ENCODE measurements at places on chromosomes 2 and 18.
A peak's percentile ranks its signal among the peaks of the same experiment; 100 is the strongest.

GRCh38 chr2:150889141-150889540 lies 372.5 kb downstream of the RBM43 start:
- peak; percentile 87 for DNase-seq

DNA sequence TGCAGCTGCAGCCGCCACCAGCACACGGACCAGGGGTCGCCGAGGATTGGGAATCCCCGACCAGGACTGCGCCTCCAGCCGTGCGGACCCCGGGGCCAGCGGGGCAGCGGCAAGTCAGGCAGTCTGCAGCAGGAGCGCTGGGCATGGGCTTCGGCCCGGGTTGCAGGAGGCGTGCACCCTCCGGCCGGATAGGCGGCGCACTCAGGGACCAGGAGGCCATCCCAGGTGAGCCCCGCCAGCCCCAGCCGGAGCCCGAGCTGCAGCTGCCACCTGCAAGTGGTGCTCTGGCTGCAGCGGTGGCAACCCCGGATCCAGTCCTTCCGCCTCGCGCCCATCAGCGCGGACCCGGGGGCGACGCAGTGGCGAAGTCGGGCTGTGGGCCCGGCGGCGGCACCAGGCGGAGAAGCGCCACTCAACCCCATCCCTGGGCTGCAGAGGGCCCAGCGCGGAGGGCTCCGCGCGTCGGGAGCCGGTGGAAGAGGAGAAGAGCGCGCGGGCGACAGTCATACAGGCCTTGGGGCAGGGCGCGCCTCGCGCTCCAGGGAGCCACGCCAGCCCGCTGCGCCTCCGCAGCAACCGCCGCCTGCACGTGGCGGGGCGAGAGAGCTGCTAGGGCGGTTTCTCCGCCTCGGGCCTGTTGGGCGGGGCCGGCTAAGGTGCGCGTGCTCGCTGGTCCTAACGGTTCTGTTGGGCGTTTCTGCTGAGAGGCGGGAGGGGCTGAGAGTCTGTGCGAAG lies 73.8 kb downstream of the RPIA start:
- DNase-seq = peak; percentile 28

- peak; percentile 66 for DNase-seq
Observed at GRCh38 chr2:68357605-68358337, 7.3 kb upstream of the PLEK start.

DNA sequence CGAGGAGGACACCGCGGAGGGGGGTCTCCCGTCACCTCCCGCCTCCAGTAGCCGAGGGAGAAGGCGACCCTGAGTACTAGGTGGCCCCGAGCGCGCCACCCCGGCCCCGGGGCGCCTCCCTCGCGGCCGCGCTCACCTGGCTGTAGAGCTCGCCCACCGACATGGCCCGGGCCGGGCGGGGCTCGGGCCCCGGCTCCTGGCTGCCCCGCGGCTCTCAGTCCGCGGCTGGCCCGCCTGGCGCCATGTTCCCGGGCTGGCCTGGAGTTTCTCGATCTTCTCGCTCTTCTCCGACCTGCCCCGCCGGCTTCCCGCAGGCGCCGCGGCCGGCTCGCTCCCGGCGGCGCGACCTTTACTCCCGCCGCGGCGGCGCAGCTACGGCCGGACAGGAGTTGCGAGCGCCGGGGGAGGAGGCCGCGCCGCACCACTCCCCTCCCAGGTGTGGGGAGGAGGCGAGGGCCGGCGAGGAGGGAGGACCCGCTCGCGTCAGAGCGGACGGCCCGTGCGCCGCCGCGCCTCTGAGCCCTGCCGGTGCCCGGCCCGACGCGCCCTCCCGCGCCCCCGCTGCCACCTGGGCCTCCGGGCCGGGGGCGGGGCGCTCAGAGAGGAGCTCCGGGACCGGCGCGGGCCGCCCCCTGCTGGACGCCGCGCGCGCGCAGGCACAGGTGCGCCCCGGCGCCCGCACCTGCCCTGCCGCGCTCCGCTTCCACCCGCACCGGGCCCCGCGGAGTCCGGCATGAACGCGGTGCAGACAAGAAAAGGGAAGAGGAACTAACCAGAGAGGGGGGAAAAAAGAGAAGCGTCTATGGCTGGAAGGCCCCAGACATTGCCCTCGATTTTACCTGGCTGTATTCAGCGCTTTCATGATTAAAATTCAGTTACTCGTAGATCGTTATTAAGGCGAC lies at the start of gene MYO5B:
Gene MYO5B (minus strand): TSS at position 517 of the 902 bp plus-strand sequence. CDS start 354 bp downstream, at position 163.
- no peak for DNase-seq

DNA sequence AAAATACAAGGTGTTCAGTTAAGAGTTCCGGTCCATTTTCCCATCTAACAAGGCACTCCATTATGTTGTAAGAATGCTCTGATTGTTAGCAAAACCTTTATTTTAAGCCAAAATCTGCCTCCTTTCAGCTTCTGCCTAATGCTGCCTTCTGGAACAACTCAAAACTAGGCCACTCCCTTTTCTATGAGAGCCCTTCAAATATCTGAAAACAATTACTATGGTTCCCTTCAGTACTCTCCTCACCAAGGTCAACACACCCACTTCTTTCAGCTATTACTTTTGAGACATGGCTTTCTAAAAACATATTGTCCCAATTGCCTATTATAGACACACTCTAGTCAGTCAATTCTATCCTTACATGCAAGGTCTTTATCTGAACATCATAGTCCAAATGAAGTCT lies 429.4 kb downstream of the ERBB4 start:
- no peak for DNase-seq

GRCh38 chr2:18046558-18047212 lies 168.2 kb downstream of the KCNS3 start:
- peak; percentile 73 for DNase-seq

DNA sequence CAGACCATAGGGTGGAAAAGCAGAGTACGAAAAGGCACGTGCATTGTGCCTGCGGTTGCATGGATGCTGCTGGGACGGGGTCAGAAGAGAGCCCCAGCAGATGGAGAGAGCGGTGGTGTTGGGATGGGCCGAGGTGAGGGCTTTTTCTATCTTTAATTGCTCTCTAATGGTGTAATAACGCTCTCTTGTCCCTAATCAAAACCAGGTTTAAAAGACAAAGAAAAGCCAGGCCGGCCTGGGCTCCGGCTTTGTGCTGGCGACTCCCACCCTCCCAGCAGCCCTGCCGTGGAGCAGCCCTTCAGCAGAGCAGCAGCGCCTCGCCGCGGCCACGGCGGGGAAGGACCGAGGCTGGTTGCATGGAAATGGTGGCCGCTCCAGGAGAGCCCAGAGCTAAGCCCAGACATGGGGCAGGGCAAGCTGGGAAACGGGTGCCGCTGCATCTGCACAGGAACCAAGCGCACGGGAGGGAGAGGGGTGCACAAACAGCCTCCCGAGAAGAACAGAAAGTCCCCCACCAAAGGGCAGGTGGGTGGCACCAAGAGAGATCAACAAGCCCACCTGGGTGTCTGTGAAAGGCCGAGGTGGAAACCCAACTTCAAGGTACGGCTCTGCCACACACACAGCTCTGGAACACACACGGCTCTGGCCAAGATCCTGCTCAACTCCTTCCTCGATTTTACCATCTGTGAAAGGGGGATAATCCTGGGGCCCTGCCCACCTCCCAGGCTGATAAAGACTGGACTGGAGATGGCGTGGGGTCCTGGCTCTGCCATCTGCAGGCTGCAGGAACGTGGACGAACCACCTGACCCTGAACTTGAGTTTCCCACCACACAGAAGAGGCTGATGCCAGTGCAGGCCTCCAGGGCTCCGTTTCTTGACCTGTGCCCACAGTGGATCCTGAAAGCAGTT lies 15.0 kb downstream of the HS1BP3 start:
- DNase-seq = peak; percentile 73

GRCh38 chr2:220241423-220241822 lies 614.0 kb downstream of the SLC4A3 start:
- no peak for DNase-seq

GRCh38 chr2:74887960-74888700 lies 54.2 kb downstream of the HK2 start:
- peak; percentile 68 for DNase-seq

DNA sequence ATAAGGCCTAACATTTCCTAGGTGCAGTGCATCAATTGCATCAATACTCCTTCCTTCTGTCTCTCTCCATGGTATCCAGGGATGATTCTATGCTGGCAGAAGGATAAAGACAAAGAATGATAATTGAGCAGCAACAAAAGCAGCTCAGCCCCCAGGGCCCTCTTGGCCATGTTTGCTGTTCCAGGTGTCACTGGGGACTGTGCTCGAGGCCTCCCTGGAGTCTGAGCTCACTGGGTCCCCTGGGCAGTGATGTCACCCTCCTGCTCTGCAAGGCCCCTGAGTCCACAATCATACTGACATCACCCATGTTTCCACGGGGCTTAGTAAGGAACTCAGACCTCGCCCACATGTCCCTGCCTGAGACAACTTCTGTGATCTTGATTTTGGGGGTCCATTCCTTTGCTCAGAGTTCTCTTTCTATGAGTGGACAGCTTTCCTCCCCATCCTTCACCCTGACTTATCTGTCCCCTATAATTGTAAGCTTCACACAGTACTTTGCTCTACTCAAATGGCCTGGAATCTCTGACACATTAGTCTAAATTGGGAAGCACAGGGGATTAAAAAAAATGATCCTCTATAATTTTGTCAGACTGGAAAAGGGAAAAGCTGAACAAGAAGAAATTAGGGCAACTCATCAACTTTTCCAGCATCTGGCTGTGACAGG lies 15.8 kb upstream of the EXOC6B start:
- DNase-seq = no peak

DNA sequence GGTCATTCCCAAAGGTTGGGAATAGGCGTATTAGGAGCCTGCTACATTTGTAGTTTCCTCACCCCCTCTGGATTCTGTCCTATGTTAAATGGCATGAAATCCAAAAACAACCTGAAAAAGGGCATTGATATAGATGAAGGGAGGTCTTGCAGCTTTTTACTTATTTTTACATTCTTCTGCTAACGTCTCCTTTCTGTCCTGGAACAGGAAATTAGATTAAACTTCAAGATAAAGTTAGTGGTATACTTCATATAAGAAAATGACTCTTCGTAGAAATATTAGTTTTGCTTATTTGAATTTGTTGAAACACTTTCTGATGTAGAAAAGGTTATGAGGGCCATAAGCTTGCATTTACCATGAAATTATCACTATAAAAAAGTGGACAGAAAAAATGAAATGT lies 694.5 kb downstream of the ADCYAP1 start:
- no peak for DNase-seq

- DNase-seq = no peak
Observed at GRCh38 chr2:217085543-217085942, 225.7 kb upstream of the TNP1 start.

GRCh38 chr2:38301969-38302702 lies 74.9 kb downstream of the ATL2 start:
- DNase-seq = no peak

- DNase-seq = no peak
Observed at GRCh38 chr18:44507729-44508325, 172.9 kb upstream of the SETBP1 start.

- no peak for DNase-seq
Observed at GRCh38 chr2:124649001-124649400, 623.9 kb downstream of the CNTNAP5 start.

DNA sequence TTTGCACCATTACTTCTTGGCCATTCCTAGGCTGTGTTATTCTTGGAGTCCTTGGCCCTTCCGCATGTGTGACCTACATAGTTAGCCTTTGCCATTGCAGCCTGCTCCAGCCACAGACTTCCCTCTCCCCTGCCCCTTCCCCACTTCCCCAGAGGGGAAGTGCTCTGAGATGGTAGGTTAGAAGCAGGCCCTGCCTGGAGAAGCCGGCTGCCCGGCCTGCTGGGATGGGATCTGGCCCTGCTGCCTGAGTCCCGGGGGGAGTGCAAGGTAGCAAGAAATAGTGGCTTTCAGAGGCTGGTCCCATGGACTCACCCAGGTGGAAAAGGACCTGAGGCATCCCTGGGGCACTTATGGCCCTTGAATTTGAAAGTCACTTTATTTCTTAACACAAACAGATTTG lies 28.4 kb upstream of the OTOF start:
- no peak for DNase-seq

DNA sequence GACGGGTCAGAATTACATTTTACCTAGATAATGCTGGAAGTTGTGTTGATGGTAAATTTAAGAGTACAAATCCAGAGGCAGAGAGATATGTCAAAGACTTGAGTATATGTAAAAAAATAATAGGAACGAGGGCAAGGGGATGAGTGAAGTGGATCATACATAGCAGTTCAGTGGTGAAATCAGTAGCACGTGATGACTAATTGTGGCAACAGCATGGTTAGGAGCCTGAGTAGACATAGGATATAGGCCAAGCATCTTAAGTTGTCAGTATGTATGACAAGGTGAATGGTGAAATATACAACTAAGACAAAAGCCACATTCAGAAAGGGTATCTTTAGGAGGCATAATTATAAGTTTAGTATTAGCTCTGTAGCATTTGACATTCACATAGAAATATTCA lies 826.5 kb upstream of the PIK3C3 start:
- no peak for DNase-seq

GRCh38 chr2:240393831-240394410 lies 41.5 kb upstream of the GPC1 start:
- DNase-seq = peak; percentile 56

DNA sequence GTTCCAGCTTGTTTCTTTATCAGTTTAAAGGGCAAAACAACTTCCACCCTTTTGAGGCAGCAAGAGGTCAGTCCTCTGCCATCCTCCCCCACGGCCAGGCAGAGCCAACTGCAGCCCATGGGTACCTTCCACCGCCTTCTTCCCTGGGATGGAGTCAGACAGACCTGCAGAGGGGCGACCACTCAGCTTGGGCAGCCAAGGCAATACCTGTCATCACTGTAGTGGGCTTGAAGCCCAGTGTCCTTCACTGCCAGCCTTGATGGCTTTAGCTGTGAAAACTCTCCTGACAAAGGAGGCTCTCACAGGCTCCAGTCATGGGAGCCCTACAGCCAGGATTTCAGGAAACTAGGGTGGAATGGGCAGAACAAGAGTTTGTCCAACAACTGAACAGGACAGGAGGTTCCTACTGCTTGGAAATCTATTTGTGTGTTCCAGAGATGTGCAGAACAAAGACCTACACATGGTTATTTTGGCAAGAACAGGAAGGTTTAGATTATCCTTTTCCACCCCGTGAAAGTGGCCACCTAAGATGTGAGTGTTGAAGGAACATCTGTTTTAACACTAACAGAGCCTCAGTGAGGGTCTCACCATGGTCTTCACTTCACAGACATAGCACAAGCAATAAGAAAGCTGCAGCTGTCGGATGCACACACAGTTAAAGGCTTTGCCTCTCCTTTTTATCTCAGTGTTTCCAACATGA lies 93.9 kb upstream of the RMDN2 start:
- no peak for DNase-seq

- no peak for DNase-seq
Observed at GRCh38 chr2:154670083-154670482, 28.4 kb upstream of the KCNJ3 start.

DNA sequence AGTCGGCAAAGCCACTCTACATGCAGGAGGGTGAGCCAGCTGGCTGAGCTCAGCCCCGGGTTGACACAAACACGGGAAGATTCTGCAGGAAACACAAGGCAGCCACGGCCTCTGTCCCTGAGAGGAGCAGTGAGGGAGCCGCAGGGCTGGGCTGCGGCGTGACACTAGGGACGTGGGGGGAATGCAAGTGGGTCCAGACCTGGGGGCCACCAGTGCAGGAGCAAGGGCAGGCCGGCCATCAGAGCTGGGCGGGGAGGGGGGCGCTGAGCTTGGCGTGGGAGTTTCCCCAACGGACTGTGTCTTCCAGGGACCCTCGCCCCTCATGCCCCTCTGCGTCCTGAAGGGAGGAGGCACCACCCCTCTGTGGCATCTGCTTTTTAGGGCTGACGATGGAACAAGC lies 12.0 kb upstream of the C1QL2 start:
- DNase-seq = no peak

- peak; percentile 10 for DNase-seq
Observed at GRCh38 chr2:204110338-204110741, 173.8 kb downstream of the ICOS start.
